T-helper 1 cell (primary cell): ENCODE measurements at places on chromosomes 3 and 15.
A peak's percentile ranks its signal among the peaks of the same experiment; 100 is the strongest.

GRCh38 chr15:25862472-25863110 is 536 bp downstream of the ATP10A start:
- DNase-seq: peak; percentile 57

DNA sequence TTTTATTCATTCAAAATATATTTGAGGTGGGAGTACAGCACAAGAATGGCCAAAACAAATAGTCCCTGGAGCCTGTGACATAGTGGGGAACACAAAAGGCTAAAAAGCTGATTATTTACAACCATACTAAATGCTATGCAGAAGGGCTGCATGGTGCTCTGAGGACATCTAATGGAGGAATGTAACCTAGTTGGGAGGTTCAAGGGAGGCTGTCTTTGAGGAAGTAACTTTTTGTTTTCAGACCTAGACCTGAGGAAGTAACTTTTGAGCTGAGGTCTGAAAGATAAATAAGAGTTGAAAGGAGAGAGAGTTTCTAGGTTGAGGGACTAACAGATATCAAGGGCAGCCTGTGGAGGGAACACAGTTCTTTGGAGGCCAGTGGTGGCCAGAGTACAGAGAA is 34.8 kb upstream of the RASA2 start:
- DNase-seq: no peak

- no peak for DNase-seq
These were observed 392.8 kb downstream of the RSL24D1 start for GRCh38 chr15:54803987-54804386.

DNA sequence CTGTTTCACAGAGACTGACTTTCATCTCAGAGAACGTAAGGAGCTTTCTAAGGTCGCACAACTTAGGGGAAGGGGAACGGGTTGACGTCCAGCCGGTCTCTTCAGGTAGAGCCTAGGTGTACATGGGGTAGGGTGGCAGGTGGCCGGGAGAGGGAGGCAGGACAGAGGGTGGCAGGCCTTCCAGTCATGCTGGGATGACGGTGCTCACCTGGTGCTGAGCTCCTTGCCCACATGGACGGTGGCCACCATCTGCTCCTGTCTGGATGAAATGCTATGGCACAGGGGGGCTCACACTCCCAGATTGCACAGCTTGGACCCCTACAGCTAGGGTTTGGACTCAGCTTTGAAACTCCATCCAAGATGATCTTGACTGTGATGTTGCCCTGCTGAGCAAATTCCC is 144.5 kb downstream of the ATP10A start:
- DNase-seq: no peak

DNA sequence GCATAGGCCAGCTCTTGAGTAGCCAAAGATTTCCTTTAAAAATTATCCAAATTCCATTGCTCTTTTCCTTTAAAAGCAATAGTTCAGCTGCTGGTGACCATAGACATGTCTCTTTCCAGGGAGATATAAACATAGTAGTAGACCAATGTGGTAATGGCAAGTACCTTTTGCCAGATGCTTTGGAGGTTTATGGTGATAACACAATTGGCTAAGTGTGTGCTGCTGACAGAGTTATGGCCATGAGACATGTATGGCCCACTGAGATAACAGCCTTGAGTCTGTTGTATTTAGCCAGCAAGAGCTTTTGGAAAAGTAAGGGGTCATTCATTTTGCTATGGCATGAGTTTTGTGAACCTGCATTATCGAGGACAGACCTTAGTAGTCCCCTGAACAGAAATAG is 1146.8 kb downstream of the TUSC7 start:
- no peak for DNase-seq

GRCh38 chr3:195908694-195909581 is 587 bp upstream of the TNK2 start:
- peak; percentile 29 for DNase-seq

GRCh38 chr15:48644827-48645557 is 517 bp downstream of the FBN1 start:
- no peak for DNase-seq
